Activated CD4-positive, alpha-beta memory T cell treated with anti-CD3 and anti-CD28 coated beads for 36 hours (primary cell): ENCODE measurements at places on chromosomes 16 and 17. TPM values are rescaled to one million over a fixed set of nuclear protein-coding genes. Genes with fewer than 3 reads are reported as not detected.

- no peak for DNase-seq
- no peak overlapping the region for H3K27ac ChIP-seq
- H3K27me3 ChIP-seq, result peaks cover 1% of the 10 kb centered on the region
- H3K4me3 ChIP-seq, result no peak overlapping the region
These were observed 188.1 kb upstream of the CCL2 start for GRCh38 chr17:34067011-34067410.

- no peak for DNase-seq
- H3K4me3 ChIP-seq, result no peak overlapping the region
- H3K27me3 ChIP-seq, result peaks cover 3% of the 10 kb centered on the region
- H3K36me3 ChIP-seq, result no peaks in the 10 kb centered on the region
- H3K4me1 ChIP-seq, result no peaks in the 10 kb centered on the region
- no peak overlapping the region for H3K27ac ChIP-seq
These were observed 246.0 kb downstream of the PMP22 start for GRCh38 chr17:15019158-15019557.

DNA sequence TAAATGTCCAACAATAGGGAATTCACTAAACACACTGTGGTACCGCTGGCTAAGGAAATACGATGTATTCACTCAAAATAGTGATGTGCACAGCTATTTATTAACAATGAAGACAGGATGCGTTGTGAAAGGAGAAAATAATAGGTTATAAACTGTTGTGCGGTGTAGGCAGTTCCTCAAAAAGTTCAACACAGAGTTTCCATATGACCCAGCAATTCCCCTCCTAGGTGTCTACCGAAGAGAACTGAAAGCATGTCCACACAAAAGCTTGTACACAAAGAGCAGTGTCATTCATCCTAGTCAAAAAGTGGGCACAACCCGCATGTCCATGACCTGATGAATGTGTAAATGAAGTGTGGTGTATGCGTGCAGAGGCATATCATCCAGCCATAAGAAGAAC lies 1.2 kb upstream of the CES1 start:
- no peak overlapping the region for H3K27ac ChIP-seq
- DNase-seq, result no peak
- H3K4me1 ChIP-seq, result no peaks in the 10 kb centered on the region
- H3K27me3 ChIP-seq, result peaks cover 6% of the 10 kb centered on the region

GRCh38 chr16:56610609-56611111 lies 2.3 kb downstream of the MT2A start:
- DNase-seq, result no peak
- H3K4me3 ChIP-seq, result peak overlapping the region; percentile 81
- H3K4me1 ChIP-seq, result peaks cover 79% of the 10 kb centered on the region
- H3K27ac ChIP-seq, result peak overlapping the region; percentile 79

DNA sequence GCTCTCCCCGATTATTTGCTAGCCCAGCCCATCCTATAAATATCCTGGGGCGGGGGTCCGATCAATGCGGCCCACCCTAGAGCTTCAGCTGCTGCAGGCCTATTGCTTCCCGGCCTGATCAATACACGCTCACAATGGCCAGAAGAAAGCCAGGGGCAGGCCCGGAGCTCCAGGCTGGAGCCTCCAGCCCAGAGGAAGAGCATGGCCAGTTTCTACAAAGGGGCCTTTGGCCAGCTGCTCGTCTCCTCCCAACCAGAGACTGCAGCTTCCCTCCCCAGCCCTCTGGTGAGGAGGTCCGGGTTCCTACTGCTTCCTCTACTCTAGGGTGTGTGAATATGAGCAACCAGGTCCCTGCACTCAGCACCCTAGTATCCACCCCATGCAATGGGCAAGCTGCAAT lies 36.7 kb downstream of the SALL1 start:
- no peaks in the 10 kb centered on the region for H3K36me3 ChIP-seq
- no peak overlapping the region for H3K4me3 ChIP-seq
- H3K27me3 ChIP-seq, result peaks cover 40% of the 10 kb centered on the region
- no peak for DNase-seq
- no peak overlapping the region for H3K27ac ChIP-seq
- no peaks in the 10 kb centered on the region for H3K4me1 ChIP-seq

GRCh38 chr16:88763502-88764053 lies 21.4 kb downstream of the PIEZO1 start:
- H3K27ac ChIP-seq, result no peak overlapping the region
- peaks cover 45% of the 10 kb centered on the region for H3K4me1 ChIP-seq
- no peak for DNase-seq
- H3K27me3 ChIP-seq, result no peaks in the 10 kb centered on the region

GRCh38 chr16:83599789-83600462 lies 207.9 kb upstream of the HSBP1 start:
- no peak overlapping the region for H3K27ac ChIP-seq
- H3K36me3 ChIP-seq, result no peaks in the 10 kb centered on the region
- H3K27me3 ChIP-seq, result peaks cover 2% of the 10 kb centered on the region
- H3K4me1 ChIP-seq, result no peaks in the 10 kb centered on the region
- no peak for DNase-seq
- no peak overlapping the region for H3K4me3 ChIP-seq

- no peak within 1 kb of the TSS for H3K27ac ChIP-seq
- no peak for DNase-seq
- no peaks in the 10 kb centered on the region for H3K36me3 ChIP-seq
- no peak within 1 kb of the TSS for H3K4me3 ChIP-seq
- no peaks in the 10 kb centered on the region for H3K27me3 ChIP-seq
- peaks cover 6% of the 10 kb centered on the region for H3K4me1 ChIP-seq
These were observed at the start of gene SCIMP for GRCh38 chr17:5234645-5235576. SCIMP (minus strand) TSS chr17:5234860; CDS start chr17:5234755, 105 bp downstream.

- H3K4me3 ChIP-seq, result no peak overlapping the region
- no peak overlapping the region for H3K27ac ChIP-seq
- DNase-seq, result no peak
These were observed 2.8 kb downstream of the EMP2 start for GRCh38 chr16:10577305-10578202.

- no peak for DNase-seq
- H3K4me1 ChIP-seq, result peaks cover 20% of the 10 kb centered on the region
- peaks cover 21% of the 10 kb centered on the region for H3K36me3 ChIP-seq
- no peaks in the 10 kb centered on the region for H3K27me3 ChIP-seq
- no peak overlapping the region for H3K27ac ChIP-seq
These were observed 49.0 kb upstream of the CHMP6 start for GRCh38 chr17:80942423-80943345.

- H3K4me1 ChIP-seq, result no peaks in the 10 kb centered on the region
- H3K27ac ChIP-seq, result no peak overlapping the region
- peaks cover 19% of the 10 kb centered on the region for H3K36me3 ChIP-seq
- no peaks in the 10 kb centered on the region for H3K27me3 ChIP-seq
- H3K4me3 ChIP-seq, result no peak overlapping the region
These were observed 240.8 kb downstream of the SNX29 start for GRCh38 chr16:12217341-12217740.

- peaks cover 4% of the 10 kb centered on the region for H3K4me1 ChIP-seq
- peaks cover 9% of the 10 kb centered on the region for H3K36me3 ChIP-seq
- H3K27ac ChIP-seq, result no peak overlapping the region
- no peak for DNase-seq
- no peaks in the 10 kb centered on the region for H3K27me3 ChIP-seq
These were observed 12.7 kb downstream of the CNEP1R1 start for GRCh38 chr16:50037662-50038220.

DNA sequence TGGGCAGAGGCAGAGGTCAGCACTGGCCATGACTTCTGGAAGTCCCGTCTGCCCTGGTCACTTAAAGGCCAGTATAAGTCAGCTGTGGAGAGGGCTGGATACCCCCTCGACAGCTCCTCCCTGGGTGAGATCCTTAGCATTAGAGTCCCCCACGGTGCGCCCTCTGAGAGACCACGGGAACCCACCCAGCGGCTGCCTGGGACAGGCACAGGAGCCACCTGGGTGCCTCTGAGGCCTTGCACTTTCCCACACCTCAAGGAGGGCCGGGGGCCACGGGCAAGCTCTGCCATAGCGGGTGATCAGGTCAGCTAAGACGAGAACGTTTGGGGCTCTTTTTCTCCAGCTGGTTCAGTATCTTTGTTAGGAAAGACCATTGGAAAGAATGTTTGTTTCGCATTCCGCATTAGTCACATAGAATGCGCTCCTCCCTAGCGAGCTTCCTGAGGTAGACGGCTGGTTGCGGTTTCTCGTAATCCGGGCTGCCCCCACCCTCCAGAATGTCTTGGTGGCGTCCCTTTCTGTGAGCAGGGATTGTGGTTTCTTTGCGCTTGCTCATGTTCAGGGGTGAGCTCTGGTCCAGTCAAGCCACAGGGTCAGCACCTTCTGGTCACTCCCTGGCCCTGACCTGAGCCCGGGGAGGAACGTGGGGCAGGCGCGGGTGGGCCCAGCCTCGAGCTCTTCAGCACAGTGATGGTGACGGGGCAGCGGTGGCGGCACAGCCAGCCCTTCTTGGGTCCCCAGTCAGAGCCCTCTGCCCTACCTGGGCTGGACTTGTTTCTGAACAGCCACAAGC lies 25.2 kb downstream of the NME3 start:
- no peaks in the 10 kb centered on the region for H3K4me1 ChIP-seq
- no peaks in the 10 kb centered on the region for H3K27me3 ChIP-seq
- peaks cover 5% of the 10 kb centered on the region for H3K36me3 ChIP-seq
- H3K27ac ChIP-seq, result no peak overlapping the region
- no peak for DNase-seq

DNA sequence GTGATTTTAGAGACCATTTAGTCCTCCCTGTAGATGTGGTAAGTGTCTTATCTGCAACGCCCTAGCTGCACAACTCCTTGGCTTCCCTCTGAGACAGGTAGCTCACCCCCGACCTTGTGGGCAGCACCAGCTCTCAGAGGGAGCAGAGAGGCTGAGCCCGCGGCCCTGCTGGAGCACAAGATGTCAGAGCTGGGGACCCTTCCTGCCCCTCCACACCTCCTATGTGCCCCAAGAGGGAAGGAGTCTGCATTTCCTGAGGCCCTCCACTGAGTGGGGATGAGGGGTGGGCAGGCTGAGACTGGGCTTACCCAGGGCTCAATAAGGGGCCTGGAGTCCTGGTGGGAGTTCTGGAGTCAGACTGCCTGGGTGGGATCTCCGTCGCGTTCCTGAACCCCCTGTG lies 12.2 kb upstream of the ADGRG1 start:
- H3K27ac ChIP-seq, result no peak overlapping the region
- no peak overlapping the region for H3K4me3 ChIP-seq
- H3K27me3 ChIP-seq, result no peaks in the 10 kb centered on the region
- H3K4me1 ChIP-seq, result peaks cover 23% of the 10 kb centered on the region

- H3K27me3 ChIP-seq, result peaks cover 14% of the 10 kb centered on the region
- DNase-seq, result no peak
- peak overlapping the region; percentile 63 for H3K4me3 ChIP-seq
- no peaks in the 10 kb centered on the region for H3K36me3 ChIP-seq
These were observed 39.8 kb downstream of the ZNF778 start for GRCh38 chr16:89257281-89257731.

DNA sequence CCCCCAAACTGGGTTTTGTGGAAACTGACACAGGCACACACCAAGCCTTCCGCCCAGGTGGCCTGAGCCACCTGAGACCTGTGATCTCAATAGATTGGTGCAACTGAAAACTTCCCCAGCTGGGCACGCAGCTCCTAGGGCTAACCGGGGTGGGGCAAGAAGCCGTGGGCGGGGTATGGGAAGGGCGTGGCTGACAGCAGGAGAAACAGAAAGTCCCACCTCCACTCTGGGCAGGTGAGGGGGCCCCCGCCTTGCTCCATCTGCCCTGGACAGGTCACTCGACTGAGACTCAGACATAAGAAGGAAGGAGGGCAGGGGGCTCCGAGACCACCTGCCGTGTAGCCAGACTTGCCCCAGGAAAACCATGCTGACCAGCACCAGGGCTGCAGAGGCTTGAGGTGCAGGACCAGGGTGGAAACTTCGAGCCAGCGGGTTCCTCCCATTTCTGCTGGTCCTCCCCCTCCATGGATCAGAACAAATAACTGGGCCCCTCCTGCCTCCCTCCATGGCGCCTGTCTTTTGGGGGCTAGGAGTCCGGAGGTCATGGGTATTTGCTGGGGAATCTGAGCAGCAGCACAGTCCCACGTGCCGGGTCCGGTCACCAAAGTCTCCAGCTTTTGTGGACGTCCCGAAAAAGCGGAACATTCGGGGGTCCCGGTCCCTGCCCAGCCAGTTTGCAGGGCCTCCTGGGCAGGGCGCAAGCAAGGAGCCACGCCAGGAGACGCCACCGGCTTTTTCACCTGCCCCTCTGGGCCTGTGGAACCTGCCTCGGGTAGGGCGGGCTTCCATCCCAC lies 1.3 kb downstream of the TIMP2 start:
- no peaks in the 10 kb centered on the region for H3K36me3 ChIP-seq
- peak overlapping the region; percentile 20 for H3K4me3 ChIP-seq
- DNase-seq, result peak; percentile 66
- peaks cover 17% of the 10 kb centered on the region for H3K27me3 ChIP-seq

The C17orf58 gene
- total RNA-seq, result 29.8 TPM

The CD68 gene
- 34.1 TPM for total RNA-seq

The HOXB7 gene
- 0.44 TPM for total RNA-seq

The CCDC200 gene
- not detected for total RNA-seq

The PLLP gene
- not detected for total RNA-seq

The CFAP97D1 gene
- total RNA-seq, result not detected

The HEATR9 gene
- 0.24 TPM for total RNA-seq

The JPH3 gene
- 0.12 TPM for total RNA-seq

The TAOK2 gene
- 27.2 TPM for total RNA-seq

The KRTAP2-2 gene
- total RNA-seq, result not detected

The MILR1 gene
- not detected for total RNA-seq
